ENCODE measurements at places on chromosomes 6 and 20. TPM values are rescaled to one million over a fixed set of nuclear protein-coding genes. Genes with fewer than 3 reads are reported as not detected.

The CD24 gene
- 871 TPM for total RNA-seq

The NUDT3 gene
- total RNA-seq = 17.1 TPM

The ZC2HC1B gene
- 1.3 TPM for total RNA-seq

The RIN2 gene
- 39.3 TPM for total RNA-seq

The FAM83C gene
- 3.2 TPM for total RNA-seq

The TRIM10 gene
- total RNA-seq = not detected

The LBP gene
- not detected for total RNA-seq

The CLPSL2 gene
- total RNA-seq = not detected

The PPARD gene
- total RNA-seq = 27.0 TPM

The CYP39A1 gene
- 2.4 TPM for total RNA-seq

The PSMB1 gene
- 327 TPM for total RNA-seq

The NOX3 gene
- total RNA-seq = not detected

The ALDH5A1 gene
- total RNA-seq = 1.6 TPM

The SH3BGRL2 gene
- total RNA-seq = 11.1 TPM

The SEC63 gene
- total RNA-seq = 12.8 TPM

The POM121L2 gene
- total RNA-seq = not detected

The ADGB gene
- total RNA-seq = not detected

The ATP6V1G2 gene
- 0.19 TPM for total RNA-seq

The RIMS1 gene
- total RNA-seq = 0.35 TPM

All from airway epithelial cell (primary cell).